Right ventricle myocardium superior (tissue), 1 donor: ENCODE measurements at places on chromosomes 1 and 21.
A peak's percentile ranks its signal among the peaks of the same experiment; 100 is the strongest.

GRCh38 chr1:184953600-184954219 is 20.6 kb downstream of the NIBAN1 start:
- no peak for DNase-seq

DNA sequence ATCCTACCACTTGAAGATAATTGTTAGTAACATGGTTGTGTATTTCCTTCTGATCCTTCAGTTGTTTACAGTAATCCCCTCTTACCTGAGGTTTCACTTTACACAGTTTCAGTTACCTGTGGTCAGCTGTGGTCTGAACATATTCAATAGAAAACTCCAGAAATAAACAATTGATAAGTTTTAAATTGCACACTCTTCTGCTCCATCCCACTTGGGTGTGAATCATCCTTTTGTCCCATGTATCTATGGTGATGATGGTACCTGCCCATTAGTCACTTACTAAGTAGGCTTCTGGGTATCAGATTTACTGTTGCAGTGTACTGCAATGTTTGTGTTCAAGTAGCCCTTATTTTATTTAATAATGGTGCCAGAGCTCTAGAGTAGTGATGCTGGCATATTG is 62.5 kb downstream of the OSBPL9 start:
- DNase-seq: no peak

- DNase-seq: no peak
Measured at GRCh38 chr1:41461790-41462679, 22.4 kb downstream of the EDN2 start.

DNA sequence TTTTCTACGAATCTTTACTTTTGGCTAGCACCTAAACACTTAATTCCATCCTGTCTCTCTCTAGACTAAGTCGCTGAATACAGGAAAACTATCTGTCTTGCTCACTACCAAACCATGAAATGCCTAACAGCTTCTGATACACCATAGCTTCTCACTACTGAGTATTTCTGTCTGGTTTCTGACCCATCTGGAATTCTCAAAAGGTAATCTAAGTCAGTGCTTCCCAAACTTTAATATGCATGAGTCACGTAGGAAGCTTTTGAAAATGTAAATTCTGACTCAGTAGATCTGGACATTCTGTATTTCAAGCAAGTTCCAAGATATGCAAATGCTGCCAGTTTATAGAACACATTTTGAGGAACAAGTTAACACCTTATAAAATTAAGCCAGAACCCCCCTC is 9.2 kb upstream of the OVGP1 start:
- DNase-seq: no peak

GRCh38 chr1:179175011-179175841 is 54.3 kb downstream of the ABL2 start:
- no peak for DNase-seq

GRCh38 chr1:42922687-42923366 is 35.8 kb downstream of the SLC2A1 start:
- no peak for DNase-seq

DNA sequence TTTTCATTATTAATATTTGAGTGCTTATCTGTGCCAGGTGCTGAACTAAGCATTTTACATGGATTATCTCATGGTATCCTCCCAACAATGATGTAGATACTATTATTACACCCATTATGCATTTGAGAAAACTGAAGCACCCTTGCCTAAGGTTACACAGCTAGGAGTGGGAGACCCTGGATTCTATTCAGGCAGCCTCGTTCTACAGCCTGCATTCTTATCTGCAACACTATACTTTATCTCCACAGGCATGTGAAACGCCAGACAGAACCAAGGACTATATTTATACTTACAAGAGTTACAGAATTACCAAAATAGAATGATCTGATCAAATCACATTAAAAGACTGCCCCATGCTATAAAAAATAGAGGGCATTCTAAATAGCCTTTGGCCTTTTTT is 22.4 kb downstream of the LPAR3 start:
- no peak for DNase-seq

DNA sequence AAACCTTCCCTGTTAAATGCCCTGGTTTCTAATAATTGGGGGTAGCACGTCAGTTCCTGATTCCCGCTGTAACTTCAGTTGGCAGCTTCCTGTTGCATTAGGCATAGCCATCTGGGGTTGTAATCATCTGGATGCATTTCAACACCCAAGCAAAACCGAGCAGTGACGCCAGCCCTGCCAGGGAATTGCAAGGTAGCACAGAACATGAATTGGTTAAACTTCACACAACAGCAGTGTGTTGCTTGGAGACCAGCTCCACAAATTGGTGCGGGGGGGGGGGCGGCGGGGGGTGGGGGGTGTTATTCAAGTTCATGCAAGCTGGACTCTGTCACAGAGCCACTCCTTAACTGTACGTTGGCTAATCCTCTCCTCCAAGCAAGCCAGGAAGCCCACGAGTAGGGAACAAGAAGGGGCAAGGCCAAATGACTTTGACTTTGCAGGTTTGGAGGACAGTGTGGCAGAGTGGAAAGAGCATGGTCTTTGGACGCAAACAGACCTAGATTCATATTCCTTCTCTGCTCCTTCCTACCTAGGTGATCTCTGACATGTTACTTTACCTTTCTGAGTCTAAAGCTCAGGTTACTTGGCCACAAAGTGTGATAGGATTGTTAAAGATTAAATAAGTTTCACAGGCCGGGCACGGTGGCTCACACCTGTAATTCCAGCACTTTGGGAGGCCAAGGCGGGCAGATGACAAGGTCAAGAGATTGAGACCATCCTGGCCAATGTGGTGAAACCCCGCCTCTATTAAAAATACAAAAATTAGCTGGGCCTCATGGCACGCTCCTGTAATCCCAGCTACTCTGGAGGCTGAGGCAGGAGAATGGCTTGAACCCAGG is 4.7 kb downstream of the LAX1 start:
- peak; percentile 82 for DNase-seq

- DNase-seq: no peak
Measured at GRCh38 chr1:229845410-229846138, 219.5 kb downstream of the URB2 start.

DNA sequence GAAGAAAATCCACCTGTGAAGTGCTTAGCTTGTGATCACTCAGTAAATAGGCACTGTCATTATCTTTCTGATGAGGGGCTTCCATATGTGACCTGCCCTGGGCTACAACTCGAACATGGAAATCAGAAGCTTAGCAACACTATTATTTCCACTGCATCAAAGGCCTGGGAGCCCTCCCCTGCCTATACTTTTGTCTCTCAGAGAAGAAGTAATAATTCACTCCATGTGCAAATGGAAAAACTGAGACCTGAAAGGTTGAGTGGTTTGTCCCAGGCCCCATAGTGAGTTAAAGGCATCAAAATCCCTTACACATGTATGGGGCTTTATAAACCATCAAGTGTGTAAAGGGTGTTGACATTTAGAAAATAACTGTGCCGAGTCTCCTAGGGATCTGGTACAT is 20.9 kb downstream of the SOX13 start:
- DNase-seq: no peak

DNA sequence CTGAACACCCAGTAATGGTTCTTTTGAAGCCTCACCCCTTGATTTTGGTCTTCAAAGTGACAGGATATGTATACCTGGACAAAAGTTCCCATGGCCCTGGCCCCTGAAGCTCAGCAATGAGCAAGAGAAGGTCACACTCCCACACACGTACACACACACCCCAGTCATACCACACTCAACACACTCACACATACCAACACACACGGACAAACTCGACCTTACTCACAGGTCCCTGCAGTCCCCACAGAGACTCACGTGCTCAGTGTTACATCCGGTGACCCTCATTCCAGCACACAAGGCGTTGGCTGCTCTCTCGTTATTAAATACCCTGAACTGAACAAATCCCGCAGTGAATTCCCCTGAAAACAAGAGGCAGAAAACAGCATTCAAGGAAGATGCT is 5.9 kb downstream of the ITLN1 start:
- DNase-seq: no peak

DNA sequence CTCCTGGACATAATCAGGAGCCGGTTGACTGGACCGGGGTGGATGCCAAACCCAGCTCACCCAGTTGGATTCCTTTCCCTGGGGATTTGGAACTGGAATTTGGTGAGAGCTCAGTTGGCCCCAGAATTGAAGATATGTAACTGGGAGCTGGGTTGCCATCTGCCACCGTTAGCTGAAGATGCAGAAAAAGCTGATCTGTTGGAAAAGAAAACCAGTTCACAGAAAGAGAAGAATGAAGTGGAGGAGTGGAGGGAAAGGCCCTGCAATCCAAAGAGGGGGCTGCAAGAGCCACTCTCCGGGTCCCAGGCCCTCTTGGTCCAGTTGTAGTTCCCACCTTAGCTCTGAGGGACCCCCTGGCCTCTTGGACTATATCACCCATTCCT is 16.0 kb downstream of the TEX35 start:
- DNase-seq: no peak

DNA sequence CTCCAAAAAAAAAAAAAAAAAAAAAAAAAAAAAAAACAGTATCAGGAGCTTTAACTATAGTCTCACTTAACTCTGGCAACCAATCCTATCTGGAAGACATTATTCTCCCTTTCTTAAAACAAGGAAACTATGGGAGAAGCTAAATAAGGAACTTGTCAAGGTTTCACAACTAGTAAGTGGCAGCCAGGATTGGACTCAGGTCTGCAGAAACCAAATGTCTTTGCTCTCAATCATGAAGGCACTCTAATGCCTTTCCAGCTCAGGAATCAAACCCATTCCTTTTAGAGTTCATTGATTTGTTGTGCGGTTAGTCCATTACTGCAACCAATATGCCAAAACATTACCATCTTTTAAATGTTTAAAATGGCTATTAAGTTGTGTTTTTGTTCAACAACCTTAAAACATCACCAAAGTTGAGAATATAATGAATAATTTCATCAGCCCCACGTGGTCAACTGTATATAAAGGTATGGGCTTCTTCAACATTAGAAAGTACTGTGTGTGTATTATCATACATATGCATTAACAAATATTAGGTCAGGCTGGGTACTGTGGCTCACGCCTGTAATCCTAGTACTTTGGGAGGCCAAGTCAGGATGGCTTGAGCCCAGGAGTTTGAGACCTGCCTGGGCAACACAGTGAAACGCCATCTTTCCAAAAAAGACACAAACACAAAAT is 1.5 kb downstream of the EPRS1 start:
- no peak for DNase-seq

GRCh38 chr1:26070296-26070962 is 3.0 kb upstream of the TRIM63 start:
- no peak for DNase-seq

GRCh38 chr1:228488818-228489674 is 1.9 kb downstream of the RNF187 start:
- DNase-seq: no peak

DNA sequence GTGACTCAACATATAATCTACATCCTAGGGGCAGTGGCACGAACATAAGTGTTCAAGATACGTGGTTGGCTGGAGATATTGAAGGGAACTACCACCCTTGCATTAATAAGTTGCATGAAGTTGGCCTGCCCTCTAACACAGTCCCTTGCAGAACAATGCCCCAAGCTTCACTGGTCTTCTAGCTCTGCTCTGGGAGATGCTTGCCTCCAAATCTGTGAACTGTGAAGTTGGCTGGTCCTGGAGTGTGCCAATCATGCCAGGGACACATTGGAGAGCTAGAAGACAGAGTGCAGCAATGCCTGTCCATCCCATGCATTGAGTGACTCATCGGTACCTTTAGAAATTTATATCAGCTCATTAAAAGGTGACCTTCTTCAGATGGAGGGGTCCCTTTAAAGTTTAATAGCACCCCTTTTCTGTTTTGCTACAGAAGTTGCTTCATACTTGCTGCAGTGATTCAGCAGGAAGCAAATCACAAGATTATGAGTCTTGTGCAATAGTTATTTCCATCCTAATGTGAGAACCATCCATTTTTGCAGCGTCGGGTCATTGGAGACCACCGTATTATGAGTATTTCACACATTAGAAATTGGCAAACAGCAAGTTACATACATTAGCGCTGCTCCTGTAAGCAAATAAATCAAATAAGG is 55.2 kb upstream of the KAZN start:
- no peak for DNase-seq

- DNase-seq: no peak
Measured at GRCh38 chr1:30318413-30318812, 405.0 kb downstream of the MATN1 start.

DNA sequence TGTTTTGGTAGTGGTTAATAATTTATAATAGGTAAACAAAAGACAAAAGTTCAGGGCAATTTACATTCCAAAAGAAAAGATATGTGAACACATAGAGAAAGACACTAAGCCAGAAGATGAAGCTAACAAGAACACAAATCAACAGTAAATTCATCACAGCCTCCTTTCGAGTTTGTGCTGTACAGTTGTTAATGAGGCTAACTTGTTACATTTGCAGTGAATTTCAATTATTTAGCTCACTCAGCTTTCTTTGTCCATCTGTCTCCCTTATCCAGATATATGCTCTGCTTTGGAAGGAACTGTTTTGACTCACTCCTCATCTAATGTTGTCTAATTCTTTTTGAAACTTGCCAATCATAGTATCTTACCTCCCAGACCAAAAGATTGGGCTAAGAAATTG is 423.3 kb upstream of the OLFM3 start:
- no peak for DNase-seq

DNA sequence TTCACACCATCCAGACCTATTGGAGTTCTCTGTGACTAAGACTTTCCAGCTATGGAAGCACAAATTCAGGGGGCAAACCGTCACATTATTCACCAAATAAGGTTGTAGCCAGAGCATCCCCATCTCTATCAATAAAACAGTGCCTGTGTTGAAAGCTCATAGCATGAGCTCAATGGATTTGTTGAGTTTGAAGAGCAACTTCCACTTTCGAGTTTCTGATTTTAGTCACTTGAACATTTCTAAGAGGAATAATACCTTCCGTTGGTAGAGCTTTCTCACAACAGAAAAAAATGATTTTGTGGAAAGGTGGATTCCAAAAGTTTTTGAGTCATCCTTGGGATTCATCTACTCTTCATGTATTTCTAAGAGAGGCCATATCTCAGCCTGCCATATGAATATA is 13.0 kb upstream of the ELAVL4 start:
- DNase-seq: no peak

GRCh38 chr1:201525193-201525778 is 13.6 kb upstream of the NAV1 start:
- no peak for DNase-seq

DNA sequence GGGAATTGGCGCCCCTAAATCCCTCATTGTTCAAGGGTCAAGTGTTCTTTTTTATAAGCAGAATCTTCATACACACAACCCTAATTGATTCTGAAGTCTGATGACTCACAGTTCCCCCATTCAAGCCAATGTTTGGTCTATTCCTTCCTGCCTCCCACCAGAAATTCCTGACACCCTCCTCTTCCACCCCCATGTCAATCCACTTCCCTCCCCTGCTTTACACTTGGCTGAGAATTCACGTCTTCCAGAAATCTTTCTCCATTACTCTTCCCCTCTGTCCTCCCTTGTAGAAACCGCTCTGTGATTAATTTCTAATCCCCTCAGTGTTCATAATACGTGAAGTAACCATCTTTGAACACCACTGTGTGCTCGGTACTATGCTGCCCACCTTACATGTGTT is 76.2 kb upstream of the CD34 start:
- DNase-seq: no peak
